D341Med (cell line): ENCODE measurements at places on chromosomes 12 and 14.

DNA sequence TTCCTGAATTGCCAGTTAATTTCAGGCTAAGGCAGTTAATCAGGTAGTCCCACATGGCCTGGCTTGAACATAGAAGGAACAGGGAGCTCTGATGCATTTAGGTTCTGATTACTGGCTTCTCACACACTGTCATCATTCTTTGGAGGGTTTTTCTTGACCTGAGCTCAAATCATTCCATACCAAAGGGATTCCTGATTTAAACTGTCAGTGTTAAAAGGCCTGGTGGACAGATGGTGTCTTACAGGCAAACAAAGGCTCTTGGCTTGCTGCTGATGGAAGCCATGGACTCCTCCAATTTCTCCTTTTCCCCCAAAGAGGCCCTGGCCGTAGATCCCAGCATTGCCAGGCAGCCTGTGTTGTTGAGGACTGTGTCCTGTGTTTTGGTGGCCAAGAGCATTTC, 30.2 kb downstream of the CACNA1C start:
- no peak for DNase-seq

DNA sequence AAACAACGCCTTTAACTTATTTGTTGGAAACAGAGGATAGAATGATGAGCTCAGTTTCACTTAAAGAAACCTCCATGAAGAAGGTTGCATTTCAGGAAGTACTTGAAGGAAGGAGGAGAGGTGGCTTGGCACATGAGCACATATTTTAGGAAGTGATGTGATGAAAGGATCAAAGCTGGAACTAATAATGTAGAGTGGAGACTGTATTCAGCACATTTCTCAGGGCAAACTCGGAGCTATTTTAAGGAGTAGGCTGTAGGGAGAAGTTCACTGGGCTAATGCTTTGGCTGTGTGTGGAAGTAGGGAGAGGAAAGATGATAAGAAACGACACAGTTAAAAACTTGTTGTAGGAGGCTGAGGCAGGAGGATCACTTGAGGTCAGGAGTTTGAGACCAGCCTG, 272.8 kb downstream of the AKAP6 start:
- DNase-seq, result no peak

DNA sequence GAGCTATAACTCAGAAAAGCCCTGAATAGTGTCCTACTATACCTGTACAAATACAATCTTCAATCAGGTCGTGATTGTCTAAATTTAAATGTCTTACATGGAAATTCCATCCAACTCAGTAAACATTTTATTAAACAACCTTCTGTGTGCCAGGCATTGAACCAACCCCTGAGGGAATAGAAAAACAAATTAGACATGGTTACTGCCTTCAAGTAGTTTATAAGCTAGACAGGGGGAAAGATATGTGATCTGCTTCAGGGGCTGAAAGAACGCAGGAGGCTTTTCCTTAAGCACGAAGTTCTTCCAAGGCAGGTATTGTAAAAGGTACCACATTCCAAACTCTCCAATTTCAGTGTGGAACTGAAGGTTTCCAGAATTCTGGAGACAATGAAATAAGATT, 39.7 kb upstream of the STAB2 start:
- DNase-seq, result no peak

GRCh38 chr12:39490500-39491282, 47.8 kb upstream of the KIF21A start:
- no peak for DNase-seq

GRCh38 chr14:102043251-102044025, 43.4 kb downstream of the HSP90AA1 start:
- no peak for DNase-seq

- DNase-seq, result no peak
Observed at GRCh38 chr14:22003461-22003860, 329.8 kb upstream of the OR4E1 start.

DNA sequence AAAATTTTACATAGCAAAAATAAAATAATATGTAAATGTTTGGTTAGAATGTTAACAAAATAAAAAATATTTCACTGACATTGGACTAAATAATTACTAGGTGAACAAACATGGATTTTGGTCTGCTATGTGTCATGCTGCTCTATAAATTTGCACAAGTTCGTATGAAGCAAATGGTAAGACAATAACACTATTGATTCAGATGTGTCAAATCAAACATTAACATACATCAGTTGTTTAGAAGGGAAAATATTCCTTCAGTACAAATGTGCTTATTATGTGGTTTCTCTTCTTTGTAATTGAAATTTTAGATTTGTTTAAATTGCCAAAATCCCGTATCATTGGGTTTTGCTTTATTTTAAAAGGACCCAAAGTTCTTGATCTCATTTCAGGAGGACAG, 46.9 kb downstream of the PAWR start:
- no peak for DNase-seq

- peak; percentile 12 for DNase-seq
Observed at GRCh38 chr12:52643233-52644077, 8.6 kb downstream of the KRT2 start.

DNA sequence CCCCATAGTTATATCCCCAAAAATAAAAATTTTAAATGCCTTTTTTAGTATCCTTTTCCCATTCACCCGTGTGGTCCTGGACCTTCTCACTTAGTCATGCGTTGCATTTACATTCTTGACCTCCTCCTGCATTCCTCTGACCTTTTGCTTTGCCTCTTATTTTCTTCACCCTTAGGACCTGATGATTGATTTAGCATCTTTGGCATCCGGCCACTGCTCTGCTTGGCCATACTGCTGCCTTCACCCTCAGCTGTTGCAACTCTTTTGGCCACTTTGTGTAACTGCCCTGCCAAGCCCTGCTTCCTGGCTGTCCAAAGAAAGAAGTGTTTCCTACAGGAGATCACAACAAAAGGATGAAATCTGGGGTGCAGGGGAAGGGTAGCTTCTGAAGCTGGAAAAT, 48.8 kb upstream of the SLC38A4 start:
- no peak for DNase-seq

DNA sequence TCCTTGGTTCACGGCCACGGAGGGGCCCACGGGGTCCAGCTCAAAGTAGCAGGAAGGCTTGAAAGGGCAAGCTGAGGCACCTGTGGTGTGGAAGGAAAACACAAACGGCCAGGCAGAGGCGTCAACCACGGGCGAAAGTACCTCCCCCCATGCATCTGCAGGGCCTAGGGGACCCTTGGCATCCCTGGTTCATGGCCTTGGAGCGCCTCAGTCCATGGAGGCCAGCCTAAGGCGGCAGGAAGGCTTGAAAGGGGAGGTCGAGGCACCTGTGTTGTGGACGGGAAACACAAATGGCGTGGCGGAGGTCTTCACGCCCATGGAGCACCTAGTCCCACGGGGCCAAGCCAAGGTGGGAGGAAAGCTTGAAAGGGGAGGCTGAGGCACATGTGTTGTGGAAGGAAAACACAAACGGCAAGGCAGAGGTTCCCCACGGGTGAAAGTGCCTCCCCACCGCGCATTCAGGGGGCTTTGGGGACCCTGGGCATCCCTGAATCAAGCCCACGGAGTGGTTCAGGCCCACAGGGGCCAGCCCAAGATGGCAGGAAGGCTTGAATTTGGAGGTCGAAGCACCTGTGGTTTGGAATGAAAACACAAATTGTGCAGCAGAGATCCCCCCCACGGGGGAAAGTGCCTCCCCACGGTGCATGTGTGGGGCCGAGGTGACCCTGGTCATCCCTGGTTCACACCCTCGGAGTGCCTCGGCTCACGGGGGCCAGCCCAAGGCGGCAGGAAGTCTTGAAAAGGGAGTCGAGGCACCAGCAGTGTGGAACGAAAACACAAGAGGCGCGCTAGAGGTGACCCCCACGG, 380.8 kb downstream of the ALG10 start:
- peak; percentile 5 for DNase-seq
